ENCODE measurements at places on chromosomes 2 and 18.

- DNase-seq: no peak
These were observed 154.7 kb upstream of the WDSUB1 start for GRCh38 chr2:159441182-159441581.

DNA sequence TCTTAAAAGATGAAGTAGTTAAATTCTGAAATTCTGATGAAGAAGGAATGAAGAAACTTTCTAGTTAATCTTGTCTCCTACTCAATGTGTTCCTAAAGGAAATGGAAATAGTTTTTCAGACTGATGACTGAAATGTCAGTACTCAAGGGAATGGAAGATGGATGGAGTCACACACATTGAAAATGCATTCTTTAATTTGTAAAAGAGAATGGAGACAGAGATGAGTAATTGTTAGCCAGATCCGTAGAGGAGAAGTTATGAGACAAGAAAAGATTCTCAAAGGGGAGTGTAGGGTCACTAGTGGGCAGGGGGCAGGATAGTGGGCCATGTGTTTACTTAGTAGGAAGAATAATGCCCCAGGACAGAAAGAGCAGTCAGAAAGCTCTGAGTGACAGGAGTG is 13.3 kb downstream of the ZSWIM2 start:
- no peak for DNase-seq

DNA sequence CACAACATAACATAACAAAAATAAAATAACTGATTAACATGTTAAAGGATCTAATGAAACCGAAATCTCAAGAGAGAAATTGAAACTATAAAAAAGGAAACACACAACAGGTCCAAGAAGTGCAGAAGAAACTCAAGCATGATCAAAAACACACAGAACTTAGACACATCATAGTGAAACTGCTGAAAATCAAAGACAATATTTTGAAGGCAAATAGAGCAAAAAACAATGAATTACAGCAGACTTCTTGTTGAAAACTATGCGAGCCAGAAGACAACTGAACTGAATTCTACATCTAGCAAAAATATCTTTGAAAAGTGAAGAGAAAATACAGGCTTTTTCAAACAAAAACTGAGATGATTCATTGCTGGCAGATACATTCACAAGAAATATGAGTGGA is 61.3 kb downstream of the UGP2 start:
- DNase-seq: no peak

DNA sequence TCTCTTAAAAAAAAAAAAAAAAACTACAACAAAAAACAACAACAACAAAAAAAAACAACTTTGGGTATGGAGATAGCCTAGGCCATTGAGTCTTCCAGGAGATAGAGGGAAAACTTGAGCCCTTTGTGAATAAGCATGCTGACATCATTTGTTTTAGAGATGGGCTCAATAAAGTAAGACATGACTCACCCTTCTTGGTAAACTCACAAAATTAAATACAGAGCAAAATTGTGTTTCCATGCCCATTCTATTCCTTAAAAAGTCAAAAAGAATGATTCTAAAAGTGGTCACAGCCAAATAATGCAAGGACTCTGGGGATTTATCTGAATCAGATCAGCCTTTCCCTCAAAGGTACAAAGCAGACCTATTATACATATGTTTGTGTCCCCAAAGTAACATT is 117.4 kb downstream of the ETAA1 start:
- DNase-seq: no peak

GRCh38 chr2:238915196-238915595 is 67.3 kb downstream of the TWIST2 start:
- DNase-seq: no peak

All from NCI-H226 (cell line).